ENCODE measurements at places on chromosomes 16 and 17.

GRCh38 chr16:49757559-49758069 is 98.3 kb downstream of the ZNF423 start:
- DNase-seq: no peak

DNA sequence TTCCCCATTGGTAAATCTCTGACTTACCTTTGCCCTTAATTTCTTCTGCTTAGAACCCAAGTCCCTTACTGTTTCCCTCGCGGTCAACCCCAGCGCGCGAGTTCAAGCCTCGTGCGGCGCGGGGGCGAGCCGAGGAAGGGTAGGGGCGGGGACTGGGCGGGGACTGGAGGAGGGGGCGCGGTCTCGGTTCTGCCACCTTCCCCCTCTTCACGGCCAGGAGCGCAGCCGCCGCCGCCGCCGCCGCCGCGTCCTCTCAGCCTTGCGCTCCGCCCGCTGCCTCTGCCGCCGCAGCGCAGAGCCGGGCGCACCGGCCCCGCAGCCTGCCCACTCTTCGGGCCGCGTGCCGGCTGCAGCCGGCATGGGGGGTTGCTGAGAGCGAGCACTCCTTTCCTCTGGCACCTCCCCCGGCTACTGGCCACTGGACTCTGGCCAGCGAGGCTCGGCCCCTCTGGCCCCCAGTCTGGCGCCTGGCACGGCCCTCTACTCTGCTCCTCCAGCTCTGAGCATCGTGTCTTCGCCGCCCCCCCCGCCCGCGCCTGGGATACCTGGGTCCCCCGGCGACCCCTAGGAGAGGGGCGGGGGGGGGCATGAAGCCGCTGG is at the start of gene RAPGEFL1:
TSS of gene RAPGEFL1 (plus strand) at position 196 of the 600 bp plus-strand sequence. CDS start at position 588, 392 bp downstream.
- DNase-seq: peak; percentile 75

DNA sequence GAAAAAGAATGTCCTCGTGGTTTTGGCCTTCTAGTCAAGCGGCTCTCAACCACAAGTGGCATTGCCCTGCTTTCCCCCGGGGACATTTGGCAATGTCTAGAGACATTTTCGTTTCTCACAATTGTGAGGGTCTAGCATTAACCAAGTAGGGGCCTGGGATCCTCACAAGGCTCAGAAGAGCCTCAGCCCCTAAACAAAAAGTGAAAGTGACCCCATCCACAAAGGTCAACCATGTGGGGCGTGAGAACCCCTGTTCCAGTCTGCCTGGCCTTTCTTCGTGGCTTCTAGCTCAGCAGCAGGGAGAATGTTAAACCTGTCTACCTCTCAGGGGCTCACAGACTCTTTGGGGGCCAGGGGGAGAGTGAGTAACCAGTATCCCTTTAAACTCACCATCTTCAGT is 4.8 kb upstream of the RPL38 start:
- no peak for DNase-seq

DNA sequence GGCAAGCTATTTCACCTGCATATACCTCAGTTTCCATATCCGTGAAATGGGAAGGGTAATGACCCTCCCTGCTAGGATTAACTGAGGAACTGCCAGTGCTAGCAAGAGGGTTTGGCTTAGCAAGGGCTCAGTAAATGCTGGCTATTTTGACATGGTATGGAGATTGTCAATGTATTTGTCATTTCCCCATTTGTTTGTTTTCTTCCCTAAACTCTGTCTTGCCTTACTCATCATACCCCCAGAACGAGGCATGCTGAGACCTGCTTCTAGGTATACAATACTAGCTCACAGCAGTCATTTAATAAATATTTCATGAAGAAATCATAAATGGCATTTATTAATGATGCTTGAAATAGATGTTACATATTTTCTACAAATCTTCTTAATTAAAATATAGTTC is 124.0 kb downstream of the DYNLRB2 start:
- DNase-seq: no peak

GRCh38 chr16:87185983-87186382 is 131.2 kb downstream of the C16orf95 start:
- DNase-seq: no peak

- no peak for DNase-seq
Observed at GRCh38 chr16:46908540-46909372, 24.6 kb downstream of the GPT2 start.

DNA sequence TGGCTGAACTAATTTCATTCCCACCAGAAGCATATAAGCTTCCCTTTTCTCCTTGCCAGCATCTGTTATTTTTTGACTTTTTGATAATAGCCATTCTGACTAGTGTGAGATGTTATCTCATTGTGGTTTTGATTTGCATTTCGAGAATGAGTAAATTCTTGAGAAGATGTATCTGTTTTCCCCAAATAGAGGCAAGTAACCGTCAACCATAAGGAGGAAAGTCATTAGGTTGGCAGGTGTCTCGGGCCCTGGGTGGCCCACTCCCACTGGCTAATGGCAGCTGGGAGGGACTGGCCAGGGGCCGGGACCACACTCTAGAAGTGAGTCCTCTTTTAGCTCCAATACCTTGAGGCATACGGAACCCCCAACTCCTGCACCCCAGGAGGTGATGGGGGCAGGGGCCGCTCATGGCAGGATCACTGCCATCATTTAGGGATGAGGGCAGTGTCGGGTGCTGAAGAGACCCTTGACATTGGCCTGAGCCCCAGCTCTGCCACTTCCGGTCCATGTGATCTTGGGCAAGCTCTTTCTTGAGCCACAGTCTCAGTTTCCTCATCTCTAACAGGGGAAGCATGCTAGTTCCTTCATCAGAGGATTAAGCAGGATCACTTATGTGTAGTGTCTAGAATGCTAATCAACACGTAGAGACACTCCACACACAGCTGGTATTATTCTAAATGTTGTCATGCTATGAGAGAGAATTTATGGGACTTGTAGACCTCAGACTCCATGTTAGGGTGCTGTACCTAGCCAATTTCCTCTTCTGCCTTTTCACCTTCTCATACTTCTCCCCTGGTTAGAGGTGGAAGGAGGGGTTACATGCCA is 44.3 kb downstream of the RGS9 start:
- DNase-seq: no peak
